ENCODE measurements at places on chromosomes 2 and 18.
A peak's percentile ranks its signal among the peaks of the same experiment; 100 is the strongest.

GRCh38 chr2:1886405-1886992 is 142.2 kb upstream of the PXDN start:
- peak; percentile 77 for DNase-seq

- peak; percentile 51 for DNase-seq
These were observed 31.5 kb downstream of the TRABD2A start for GRCh38 chr2:84849271-84849952.

GRCh38 chr2:5933669-5934068 is 241.5 kb downstream of the SOX11 start:
- DNase-seq: no peak

GRCh38 chr2:208129744-208130711 is at the start of gene CRYGC:
Gene CRYGC (minus strand): TSS chr2:208129828. CDS start chr2:208129792, 36 bp downstream.
- no peak for DNase-seq

DNA sequence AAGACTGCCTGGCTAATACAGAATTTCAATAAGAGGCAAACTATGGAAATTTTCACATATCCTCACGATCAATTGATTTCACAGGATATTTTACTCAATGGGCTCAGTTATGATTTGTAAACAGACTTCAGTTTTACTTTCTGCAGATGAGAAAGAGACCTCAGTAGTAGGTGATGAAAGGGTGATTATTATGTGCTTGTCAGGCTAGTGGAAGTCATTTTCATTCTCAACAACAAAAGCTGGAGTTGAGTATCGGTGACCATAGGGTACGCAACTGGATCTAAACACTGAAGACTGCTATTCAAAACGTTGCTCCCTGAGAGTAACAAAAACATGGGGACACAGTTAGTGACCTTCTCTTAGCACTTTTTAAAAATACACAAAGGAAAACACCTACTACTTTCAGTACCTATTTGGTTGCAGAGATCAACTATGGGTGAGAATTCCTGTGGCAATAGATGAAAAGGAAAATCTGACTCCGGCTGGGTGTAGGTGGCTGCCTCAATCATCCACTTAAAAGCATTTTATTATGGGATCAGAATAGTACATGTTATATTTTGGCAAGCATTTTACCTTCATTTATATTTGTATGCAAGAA is 126.2 kb upstream of the VRK2 start:
- DNase-seq: no peak

GRCh38 chr2:37615804-37616676 is 55.4 kb downstream of the CDC42EP3 start:
- DNase-seq: no peak

DNA sequence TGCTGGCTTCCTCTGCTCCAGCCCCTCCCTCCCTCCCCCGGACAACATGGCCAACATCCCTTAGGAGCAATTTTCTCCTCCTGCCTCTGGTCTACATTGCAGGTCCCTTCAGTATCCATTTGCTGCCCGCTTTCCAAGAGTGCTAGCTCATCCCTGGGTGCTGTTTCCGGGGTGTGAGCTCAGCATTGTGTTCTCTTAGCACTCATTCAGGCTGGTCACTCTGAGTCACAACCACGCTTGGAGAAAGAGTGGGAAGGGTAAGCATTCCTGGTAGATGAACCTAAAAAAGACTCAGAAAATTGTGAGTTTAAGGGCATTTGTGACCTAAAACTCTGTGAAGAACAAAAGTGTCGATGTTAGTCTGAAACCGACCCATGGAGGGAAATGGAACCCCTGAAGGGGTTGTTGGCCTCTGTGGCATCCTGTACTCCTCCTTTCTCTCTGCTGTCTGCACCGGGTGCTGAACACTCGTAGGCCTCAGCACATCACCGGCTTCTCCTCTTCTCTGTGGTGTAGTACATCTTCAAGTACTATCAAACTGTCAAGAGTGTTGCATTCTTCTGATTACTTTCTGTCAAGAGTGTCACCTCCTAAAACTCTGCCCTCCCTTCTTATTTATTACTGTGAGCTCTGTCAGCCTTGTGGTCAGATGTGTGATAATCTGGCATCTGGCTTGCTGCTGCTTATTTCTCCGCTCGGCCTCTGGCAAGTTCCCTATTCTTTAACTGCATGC is 73.0 kb downstream of the CTNNA2 start:
- DNase-seq: peak; percentile 37

- peak; percentile 56 for DNase-seq
These were observed 70.8 kb downstream of the RTN4 start for GRCh38 chr2:54979321-54980044.

- DNase-seq: no peak
These were observed 235.3 kb downstream of the BCL2 start for GRCh38 chr18:63084219-63084618.

GRCh38 chr2:3730646-3731045 is 27.3 kb downstream of the DCDC2C start:
- peak; percentile 45 for DNase-seq

GRCh38 chr2:53715568-53715967 is 52.0 kb upstream of the CHAC2 start:
- DNase-seq: peak; percentile 32

- DNase-seq: no peak
These were observed 43.9 kb downstream of the PKDCC start for GRCh38 chr2:42091671-42092070.

GRCh38 chr2:205535001-205535400 is 147.3 kb upstream of the NRP2 start:
- DNase-seq: no peak

DNA sequence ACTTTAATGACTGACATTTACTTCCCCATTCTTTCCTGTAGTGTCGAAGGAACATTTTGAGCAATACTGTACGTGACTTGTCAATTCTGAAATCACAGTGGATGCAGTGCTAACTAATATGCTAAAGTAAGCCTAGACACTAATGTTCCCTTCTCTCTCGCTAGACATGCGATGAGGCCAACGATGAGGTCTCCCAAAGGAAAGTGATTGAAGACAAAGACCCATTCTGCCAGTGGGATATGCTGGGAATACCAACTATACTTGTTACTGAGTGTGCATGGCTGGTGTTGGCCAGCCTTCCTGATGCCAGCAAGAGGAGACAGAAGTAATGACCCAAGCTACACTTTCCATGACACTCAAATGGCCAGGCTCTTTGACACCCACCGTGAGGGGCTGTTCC is 2.5 kb upstream of the SERPINE2 start:
- DNase-seq: no peak

DNA sequence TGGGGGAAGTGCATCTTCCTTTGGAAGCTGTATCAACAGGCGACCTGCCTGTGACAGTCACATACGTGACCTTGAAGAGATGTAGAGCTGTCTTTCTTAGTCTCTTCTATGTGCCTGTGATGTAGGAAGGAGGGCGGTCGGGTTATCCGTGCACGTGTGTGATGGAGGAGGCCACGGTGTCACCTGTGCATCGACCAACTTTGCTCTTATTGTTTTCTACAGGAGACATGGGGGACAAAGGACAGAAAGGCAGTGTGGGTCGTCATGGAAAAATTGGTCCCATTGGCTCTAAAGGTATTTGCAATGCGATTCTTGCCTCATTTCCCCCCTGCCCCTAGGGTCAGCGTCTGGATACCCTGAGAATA is 20.7 kb upstream of the ALLC start:
- no peak for DNase-seq

DNA sequence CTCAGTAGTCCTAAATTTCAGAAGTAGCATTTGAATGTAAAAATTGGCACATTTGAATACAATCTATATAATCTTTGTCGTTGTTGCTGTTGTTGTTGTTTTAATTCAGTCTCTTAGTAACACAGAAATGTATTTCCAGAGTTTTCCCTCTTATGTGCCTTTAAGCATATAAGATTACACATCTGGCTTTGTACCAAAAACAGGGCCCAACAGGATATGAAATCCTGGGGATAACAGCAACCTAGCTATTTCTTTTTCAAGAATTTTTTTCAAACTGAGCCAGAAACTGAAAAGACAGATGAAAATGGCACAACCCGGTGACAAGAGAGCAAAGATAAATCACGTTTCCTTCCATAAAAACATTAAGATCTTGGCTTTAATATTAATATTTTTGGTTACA is 906.7 kb downstream of the NRXN1 start:
- no peak for DNase-seq

DNA sequence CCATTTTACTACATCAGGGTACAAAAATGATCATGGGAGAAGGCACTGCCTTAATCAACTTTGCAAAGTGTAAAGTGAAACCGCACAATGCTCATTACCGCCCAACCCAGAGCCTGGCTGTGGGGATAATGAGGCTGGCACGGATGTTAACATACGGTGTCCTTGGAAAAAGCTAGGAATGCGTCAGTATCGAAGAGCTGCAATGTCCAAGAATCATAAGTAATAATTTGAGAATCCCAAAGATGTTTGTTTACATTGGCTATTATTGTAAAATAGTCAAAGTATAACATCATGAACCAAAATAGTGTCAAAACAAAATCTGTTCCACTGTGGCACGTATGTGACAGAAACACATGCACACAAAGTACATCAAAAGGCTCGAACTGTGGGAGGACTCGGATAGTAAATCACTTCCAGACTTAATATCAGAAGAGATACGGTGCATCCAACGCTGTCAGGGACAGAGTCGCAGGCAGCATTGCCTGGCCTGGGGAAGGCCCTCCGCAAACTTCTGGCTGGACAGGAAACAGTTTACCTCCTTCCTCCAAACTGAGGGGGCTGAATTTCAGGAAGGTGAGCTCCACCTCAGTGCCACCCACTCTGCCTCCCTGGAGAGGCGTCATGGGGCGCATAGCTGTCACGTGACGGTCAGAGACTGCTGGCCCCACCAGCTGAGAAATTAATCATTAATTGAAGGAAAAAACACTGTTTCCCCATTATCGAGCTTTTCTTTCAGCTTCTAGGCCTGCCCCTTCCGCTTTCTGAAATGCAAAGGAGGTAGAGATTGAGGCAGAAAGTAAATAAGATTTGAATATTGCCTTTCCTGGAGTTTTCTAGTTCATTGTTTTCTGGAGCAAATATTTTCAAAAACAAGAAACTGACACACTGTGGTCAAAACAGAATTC is 1.8 kb upstream of the ID2 start:
- peak; percentile 79 for DNase-seq

All from GM23248 (cell line).